CD4-positive, alpha-beta T cell treated with Interleukin-15 for 1 hour (primary cell): ENCODE measurements at places on chromosomes 3 and 15.

- DNase-seq = no peak
Observed at GRCh38 chr3:36833160-36833814, 68.9 kb upstream of the DCLK3 start.

GRCh38 chr3:150385296-150386242, 22.5 kb upstream of the TSC22D2 start:
- peak; percentile 65 for DNase-seq

DNA sequence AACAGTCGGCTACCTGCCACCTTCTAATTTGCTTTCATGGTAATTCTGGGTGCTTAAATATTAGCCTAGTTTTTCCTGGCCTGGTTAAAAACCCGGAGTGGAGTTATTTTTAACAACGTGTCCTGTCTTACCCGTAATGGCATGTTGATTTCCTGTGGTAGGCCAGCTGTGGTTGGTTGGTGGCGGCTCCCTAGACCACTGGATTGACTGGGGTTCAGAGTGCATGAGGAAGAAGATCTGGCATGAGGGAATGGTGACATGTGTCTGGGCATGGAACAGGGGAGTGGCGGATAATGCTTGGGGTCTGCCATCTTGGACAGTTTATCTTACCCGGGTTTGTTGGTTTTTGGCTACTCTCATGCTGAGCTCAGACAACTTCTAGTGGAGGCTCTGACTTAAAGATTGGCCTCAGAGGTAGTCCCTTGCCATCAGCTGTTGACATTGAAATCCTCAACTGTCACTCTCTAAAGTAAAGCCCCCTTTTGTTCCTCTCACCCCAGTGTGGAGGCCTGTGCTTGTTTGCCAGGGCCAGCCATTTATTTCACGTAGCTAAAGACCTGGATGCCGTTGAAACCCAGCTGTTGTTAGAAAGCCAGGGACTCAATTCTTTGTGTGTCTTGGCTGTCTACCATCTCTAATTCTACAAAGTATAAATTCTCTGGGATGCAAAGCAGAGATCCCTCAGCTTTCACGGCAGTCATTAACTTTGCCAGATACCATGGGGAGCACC, 81.6 kb downstream of the DNASE1L3 start:
- DNase-seq = no peak

DNA sequence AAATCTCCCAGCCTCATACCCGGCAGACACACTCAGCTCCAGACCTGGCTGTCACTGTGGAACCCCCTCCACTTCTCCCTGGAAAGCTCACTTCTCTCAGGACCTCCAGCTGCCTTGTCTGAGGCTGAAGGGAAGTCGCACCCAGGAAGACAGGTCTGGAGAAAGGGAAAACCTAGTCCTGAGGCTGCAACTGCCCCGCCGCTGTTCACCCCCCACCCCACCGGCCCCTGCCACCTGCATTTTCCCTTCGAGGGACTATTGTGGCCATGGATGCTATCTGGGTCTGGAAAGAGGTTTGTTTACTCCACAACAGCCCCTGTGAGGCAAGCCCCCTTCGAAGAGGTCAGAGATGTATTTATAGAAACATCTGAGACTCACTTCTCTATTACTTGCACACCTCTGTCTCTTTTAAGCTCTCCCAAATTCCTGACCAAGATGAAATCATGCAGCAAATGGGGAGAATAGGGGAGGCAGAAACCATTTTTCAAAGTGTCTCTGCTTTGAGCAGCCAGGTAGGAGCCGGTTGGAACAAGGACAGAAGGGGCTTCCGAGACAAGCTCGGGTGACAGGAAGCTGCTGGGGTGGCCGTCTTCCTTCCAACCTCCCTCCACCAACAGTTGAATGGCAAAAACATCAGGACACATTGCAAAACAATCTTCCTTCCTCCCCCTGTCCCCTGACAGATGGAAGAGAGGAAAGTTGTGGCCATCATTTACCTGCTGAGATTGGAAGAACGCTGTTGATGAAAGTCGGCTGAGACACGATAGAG, 518 bp downstream of the COLQ start:
- DNase-seq = no peak

DNA sequence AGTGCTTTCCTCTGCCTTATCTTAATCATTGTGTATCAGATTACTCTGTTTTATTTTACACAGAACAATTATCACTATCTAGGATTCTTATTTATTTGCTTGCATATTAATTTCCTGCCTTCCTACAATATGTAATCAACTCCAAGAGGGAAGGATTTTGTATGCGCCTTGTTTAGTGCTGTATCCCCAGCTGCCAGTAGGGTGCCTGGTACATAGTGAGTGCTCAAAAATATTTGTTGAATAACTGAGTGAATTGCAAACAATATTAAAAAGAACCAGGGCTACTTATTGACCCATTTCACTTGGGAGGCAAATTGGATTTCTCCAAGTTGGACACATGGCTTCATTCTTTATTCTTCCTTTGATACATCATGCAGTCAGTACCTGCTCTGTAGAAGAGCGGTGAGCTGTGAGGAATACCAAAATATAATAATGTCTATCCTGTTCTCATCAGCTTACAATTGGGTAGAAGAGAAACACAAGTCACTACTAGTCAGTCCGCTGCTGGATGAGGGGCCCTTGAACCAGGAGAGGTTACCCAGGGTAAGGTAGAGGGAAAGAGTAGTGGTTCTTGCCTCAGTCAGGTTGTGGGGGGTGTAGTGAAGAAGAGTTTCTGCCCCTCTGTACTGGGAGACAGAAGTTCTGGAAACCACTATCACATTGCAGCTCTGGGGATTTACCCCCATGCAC, 233.9 kb upstream of the ZBTB20 start:
- no peak for DNase-seq

- peak; percentile 22 for DNase-seq
Observed at GRCh38 chr15:68829068-68829467, 8.4 kb upstream of the ANP32A start.

GRCh38 chr3:161043336-161044035, 61.7 kb downstream of the B3GALNT1 start:
- no peak for DNase-seq

DNA sequence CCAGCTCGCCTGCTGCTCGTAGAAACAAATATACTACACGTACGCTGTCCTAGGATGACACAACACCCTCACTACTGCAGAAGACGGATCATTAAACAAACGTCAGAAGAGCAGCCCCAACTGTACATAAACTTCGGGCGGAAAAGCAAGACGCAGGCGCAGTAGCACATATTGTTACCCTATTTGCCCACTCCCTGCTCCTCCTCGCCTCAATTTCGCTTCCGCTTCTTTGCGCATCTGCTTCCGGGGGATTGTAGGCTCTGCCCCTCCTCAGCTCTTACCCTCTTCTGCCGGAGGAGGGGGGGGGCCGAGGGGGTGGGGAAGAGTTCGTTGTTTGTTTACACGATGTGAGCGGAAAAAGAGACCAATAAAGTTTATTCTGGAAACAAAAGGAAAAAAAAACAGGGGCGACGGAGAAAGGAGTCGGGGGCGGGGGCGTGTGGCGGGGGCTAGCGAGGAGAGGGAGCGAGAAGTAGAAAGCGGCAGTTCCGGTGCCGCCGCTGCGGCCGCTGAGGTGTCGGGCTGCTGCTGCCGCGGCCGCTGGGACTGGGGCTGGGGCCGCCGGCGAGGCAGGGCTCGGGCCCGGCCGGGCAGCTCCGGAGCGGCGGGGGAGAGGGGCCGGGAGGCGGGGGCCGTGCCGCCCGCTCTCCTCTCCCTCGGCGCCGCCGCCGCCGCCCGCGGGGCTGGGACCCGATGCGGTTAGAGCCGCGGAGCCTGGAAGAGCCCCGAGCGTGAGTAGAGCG, at the start of gene PIK3CA:
Gene PIK3CA, plus strand, starts transcription at position 485 of the 743 bp plus-strand sequence. CDS start 50,469 bp downstream, outside the sequence.
- peak; percentile 98 for DNase-seq

- no peak for DNase-seq
Observed at GRCh38 chr3:112925969-112926368, 48.9 kb downstream of the CD200R1 start.

GRCh38 chr3:182523836-182524235, 269.5 kb upstream of the ATP11B start:
- no peak for DNase-seq
